ENCODE measurements at places on chromosomes 4 and X.

DNA sequence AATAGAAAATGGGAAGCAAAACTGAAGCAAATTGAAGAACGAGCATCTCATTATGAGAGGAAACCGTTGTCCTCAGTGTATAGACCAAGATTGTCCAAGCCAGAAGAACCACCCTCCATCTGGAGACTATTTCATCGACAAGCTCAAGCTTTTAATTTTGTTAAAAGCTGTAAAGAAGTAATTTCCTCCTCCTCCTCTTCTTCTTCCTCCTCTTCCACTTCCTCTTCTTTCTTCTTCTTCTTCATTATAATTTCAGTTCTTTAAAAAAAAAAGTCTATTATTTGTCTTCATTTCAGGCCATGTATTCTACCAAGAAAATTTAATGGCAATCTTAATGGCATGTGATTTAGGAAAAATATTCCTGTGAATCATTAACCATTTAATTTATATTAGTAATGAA lies 7.6 kb downstream of the PRIMPOL start:
- no peak for DNase-seq

GRCh38 chrX:95076449-95076848 lies 1402.4 kb downstream of the FAM133A start:
- no peak for DNase-seq

DNA sequence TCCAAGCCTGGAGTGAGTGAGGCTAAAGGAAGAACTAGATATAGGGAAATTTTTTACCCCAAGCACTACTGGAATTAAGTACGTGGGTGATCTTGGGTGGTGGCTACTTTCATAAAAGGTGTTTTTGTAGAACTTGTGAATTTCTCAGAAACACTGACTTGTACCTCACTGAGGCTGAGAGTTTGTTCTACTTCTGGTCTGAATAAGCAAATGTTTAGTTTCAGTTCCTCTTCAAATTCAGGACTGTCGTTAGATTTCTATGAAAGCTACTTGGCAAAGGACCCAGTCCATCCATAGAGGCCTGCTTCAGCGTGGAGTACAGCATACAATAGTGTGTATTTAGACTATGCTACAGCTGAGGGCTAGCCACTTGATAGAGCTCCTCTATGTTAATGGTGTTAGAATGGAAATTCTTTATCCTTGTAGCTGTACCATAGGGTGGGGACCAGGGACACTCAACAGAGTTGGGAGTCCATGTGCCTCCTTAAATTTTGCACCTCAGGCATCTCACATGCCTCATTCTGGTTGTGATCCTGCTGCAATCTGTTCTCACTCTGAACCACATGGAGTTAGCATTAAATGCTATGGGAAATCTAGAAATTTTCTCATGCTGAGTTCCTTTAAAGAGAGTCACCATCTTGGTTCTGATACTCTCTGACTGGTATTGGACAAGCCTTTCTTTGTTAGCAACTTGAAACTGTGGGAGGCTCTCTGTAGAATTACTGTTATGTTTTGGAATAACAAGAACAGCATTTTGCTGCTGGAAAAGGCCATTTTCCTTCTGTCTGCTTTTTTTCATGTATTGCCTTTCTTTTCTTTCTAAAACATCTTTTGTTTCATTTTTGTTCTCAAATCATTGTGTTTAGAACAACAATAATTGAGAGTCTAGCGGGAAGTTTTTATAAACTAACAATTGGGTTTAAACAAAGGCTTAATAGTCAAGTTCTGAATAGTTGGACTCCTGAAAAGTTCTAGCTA lies 86.8 kb downstream of the PDGFRA start:
- no peak for DNase-seq

DNA sequence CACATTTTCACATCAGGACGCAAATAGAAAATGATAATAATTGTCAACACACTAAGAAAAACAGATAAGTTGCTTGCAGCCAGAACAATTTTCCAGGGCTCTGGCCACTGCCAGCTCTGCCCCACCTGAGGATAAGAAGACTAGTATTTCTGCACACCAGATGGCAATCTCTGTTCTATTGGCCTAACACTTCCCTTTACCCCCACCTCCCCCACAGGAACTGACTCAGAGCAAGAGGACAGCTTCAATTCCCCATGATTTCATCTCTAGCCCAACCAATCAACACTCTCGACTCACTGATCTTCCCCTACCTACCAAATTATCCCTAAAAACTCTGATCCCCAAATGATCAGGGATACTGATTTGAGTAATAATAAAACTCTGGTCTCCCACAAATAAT lies 164.0 kb downstream of the SMARCA1 start:
- no peak for DNase-seq

DNA sequence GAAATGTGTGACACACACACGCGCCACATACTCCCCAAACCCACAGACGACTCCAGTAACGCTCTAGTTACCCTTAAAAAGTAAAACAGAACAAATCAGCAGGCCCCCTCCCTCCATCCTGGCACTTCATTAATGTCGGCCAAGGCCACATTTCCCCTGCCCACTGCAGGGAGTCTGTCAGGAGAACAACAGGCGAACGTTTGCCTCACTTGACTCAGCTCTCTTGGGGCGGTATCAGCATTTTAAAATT lies 671 bp upstream of the FHIP1A start:
- DNase-seq, result no peak

- no peak for DNase-seq
These were observed 36.4 kb downstream of the PCDH19 start for GRCh38 chrX:100373673-100374072.

DNA sequence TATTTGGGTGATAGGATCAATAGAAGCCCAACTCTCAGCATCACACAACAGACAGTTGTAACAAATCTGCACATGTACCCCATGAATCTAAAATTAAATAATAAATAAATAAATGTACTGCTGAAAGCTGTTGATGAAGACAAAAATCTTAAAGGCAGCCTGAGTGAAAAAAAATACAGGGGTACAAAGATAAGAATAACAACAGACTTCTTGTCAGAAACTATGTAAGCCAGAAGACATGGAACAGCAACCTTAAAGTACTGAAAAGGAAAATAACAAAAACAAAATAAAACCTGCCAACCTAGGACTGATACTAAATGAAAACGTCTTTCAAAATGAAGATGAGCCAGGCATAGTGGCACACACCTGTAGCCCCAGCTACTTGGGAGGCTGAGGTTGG lies 25.0 kb upstream of the PDLIM5 start:
- no peak for DNase-seq

GRCh38 chr4:36348403-36348938 lies 67.1 kb downstream of the DTHD1 start:
- no peak for DNase-seq

DNA sequence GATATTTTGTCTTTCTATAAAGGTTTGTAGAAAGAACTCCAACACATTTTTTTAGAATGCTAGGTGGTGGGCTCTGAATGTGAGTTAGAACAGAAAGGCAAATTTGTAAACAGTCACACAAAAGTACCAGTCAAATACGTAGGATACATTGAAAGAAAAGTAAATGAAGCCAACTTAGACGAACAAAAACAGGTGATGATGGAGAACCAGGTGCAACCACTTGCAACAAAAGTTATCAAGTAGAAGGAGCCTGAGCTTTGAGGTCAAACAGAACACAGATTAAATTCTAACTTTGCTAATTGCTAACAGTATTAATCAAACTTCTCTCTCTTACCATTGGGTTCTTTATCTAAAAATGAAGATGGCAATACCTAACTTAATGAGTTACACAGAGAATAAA lies 62.7 kb upstream of the DAPP1 start:
- no peak for DNase-seq

DNA sequence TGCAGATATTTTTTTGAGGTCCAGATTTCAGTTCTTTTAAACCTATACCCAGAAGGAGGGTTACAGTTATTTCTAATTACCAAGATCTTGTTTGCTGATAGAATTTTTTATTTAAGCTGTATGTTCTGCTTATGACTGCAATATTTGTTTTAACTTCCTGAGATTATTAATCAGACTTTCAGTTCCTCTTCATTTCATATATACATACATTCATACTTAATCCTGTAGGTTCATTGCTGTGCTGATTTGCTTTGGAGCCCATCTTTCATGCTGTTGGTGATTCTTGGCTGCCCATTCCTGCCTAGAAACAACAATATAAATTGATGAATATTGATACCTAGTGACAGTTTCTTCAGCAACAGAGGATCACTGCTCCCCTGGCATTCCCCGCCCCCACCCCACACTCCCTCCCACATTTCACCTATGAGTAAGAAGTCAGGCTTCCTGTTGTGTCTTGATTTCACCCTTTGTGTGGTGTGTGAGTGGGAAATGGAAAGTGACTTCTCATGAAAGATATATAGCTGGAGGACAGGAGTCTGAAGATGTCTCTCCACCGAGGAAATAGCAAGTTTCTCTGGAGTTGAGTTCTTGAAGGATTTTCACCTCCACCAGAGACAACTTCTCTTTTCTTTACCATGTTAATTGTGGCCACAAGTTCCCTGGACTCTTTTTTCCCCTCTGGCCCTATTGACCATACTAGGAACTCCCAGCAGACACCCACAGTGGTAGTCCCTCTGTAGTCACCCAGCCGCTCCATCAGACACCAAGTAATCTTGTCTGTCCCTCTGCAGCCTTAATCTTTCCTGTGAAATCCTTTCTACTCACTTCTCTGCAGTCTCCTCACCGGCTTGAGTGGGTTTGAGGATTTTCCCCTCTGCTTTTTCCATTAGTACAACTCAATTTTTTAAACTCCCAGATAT lies 118.4 kb downstream of the ASB9 start:
- DNase-seq, result no peak

DNA sequence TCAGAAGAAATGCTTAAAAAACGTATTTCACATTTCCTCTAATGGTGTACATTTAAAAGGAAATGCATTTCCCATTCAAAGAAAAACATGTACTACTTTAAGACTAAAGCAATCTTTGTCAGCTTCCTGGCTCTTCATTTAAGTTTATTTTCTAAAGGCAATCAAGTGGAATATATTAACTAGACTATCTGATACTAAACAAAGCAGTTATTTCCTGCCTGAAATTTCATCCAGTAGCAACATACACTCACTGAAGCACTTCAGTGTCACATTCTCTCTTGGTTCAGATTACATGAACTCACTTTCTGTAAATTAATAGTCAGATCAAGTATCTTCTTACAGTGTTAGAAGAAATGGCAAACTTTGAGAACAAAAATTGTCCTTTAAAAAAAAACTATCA lies 42.5 kb downstream of the LRBA start:
- DNase-seq, result no peak

DNA sequence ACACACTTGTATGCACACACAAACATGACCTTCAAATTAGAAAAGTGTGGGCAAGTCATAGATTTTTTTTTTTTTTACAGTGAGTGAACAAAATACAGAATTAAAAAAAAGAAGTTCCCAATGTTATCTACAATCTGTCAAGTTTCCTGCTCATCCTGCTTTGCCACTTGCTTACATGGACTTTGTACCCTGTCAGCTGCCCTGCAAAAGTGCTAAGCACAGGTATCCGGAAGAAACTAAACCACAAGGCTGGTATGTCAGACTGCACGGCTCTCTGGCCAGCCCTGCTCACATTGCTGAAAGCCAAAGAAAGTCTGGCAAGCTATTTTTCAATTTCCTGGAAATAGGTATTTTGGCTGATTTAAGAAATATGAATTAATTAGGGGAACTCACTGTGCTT lies 38.9 kb upstream of the BCLAF3 start:
- DNase-seq, result no peak

GRCh38 chr4:67342291-67342690 lies 203.0 kb downstream of the CENPC start:
- DNase-seq, result no peak

GRCh38 chrX:105845631-105846030 lies 23.3 kb downstream of the NRK start:
- no peak for DNase-seq

GRCh38 chrX:115898382-115899001 lies 272.1 kb upstream of the AGTR2 start:
- no peak for DNase-seq

GRCh38 chr4:26075583-26075982 lies 161.6 kb downstream of the SMIM20 start:
- DNase-seq, result no peak

DNA sequence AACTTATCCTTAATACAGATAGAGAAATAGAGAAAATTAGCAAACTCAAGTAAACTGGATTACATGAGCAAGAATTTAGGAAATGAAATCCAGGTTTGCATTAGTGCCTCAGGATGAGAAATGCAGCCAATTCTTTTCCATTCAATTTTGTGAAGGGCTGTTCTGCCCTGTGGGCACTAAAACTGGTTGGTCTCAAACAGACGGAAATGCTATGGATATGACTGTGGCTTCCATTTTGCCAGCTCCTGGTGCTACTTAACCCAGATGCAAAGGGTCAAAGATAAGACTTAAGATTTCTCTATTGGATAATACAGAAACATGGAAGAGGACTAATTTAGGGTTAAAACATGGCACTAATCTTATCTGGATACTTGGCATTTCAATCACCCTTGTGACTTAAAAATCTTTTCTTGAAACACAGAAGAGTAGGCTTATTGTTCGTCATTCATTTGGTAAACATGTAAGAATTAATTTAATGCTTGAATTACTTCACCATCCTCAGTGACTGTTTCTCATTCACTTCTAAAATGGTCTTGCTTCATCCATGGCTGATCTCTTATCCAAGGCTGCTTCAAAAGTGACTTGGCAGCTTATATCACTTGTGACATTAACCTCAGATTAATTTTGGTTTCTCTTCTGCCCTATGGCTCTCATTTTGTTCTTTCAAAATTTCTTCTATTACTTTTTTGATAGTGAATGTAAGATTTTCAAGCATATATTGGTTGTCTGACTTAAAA lies 1008.7 kb downstream of the GLUD2 start:
- no peak for DNase-seq

GRCh38 chrX:153901753-153902140 lies 2.7 kb upstream of the AVPR2 start:
- DNase-seq, result no peak

- no peak for DNase-seq
These were observed 25.7 kb upstream of the COX7B2 start for GRCh38 chr4:46934726-46935125.

DNA sequence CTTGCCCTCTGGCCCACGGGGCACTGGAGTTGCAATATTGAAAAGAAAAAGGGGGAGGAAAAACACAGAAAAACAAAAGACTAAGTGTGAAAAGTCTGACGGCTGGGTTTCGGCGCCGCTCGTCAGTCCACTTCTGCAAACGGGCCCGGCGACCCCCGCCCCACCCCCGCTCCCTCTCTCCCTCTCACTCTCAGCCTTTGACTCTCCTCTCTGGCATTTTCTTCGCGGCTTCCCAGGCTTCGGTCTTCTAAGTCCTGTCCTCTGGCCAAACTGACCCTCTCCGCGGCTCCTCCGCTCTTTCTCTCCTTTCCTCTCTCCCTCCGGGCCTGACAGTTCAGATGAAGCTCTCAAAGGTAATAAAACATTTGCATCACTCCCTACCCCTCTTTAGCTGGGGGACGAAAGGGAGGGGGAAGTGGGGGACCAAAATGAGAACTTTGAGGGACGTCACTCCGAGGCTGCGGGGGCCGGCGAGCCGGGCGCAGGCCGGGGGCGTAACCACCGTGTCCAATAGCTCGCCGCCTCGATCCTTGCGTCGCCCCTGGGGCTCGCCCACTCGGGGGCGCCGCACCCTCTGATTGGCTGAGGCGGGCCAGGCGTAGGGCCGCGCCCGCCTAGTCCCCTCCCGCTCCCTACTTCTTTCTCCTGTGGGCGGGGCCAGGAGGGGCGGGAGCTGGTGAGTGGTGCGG lies at the start of gene NKX6-1:
Gene NKX6-1, minus strand, starts transcription at position 358 of the 689 bp plus-strand sequence. CDS start 1,064 bp downstream, outside the sequence.
- DNase-seq, result no peak

GRCh38 chrX:41085878-41086626 lies 807 bp downstream of the USP9X start:
- peak; percentile 6 for DNase-seq

Data from stimulated activated CD8-positive, alpha-beta memory T cell treated with anti-CD3 and anti-CD28 coated beads, Interleukin-7, amount 100 ng/mL, for 1 hour (primary cell).